ENCODE measurements at places on chromosomes 12 and 14.

DNA sequence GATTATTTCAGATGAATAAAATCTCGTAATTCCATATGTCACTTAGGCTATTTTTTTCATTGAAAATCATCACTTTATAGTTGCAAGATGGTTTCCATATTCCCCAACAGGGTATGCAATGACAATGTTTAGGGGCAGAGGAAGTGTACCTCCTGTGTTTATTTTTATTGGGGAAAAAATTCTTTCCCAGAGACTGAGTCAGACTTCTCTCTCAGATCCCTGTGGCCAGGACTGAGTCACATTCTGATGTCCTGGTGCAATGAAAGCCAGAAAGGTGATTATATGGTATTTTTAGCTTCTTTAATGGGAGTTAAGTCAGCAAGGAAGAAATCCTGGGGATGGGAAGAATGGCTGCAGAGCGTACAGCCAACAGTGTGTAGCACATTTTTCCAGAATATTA, 196.9 kb upstream of the ALG10 start:
- no peak for DNase-seq

DNA sequence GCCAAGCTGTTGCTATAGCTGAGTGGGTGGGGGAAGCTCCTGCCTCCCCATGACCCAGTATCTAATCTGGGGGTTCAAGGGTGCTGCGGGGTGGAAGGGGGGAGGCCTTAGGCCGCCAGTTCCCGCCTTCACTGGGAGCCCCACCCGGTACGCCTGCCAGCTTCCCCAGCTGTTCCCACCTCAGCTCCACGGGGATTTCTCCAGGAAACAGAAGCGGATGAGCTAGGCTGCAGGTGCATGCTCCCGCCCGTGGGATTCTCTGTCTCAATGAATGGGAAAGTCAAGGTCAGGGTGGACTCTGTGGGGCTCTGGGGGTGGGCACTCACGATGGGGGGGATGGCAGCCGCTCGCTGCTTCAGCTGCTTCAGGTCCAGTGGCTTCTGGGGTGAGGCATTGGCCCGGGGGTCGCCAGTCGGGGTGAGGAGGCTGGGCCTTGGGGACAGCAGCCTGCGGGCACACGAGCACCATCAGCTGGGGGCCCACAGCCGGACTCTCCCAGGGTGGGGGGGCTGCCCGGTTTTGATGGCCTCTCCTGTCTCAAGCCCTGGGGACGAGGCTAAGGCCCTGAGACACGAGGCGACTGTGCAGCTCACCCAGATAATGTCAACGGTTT, 68.6 kb downstream of the RFLNA start:
- no peak for DNase-seq

DNA sequence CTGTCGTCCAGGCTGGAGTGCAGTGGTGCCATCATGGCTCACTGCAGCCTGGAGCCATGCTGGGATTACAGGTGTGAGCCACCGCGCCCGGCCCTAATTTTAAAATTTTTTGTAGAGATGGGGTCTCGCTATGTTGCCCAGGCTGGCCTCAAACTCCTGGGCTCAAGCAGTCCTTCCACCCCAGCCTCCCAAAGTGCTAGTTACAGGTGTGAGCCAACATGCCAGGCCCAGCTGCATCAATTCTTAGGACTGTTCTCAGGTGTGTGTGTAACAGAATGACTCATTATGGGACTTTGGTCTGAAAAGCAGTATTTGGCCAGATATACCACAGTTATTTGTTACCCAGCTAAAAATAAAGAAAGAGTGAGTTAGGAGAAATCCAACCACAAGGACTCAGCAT, 17.4 kb downstream of the LETMD1 start:
- no peak for DNase-seq

DNA sequence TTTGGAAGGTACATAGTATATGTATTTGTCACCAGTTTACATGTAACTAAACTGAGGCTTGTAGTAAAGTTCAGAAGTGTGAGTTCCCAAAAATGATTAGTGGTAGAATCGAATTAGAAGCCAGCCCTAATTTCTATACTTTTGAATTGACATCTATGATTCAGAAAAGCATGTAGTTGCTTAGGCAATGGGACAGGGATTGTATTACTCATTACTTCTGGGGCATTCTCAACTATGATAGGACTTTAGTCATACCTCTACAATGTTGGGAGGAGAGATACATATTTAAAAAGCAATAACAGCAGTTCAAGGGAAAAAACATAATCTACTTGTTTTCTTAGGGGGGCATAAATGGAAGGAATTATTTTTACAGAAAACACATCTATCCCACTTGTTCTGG, 277.9 kb upstream of the E2F7 start:
- DNase-seq, result no peak

- no peak for DNase-seq
Measured at GRCh38 chr12:132140918-132141841, 2.9 kb downstream of the DDX51 start.

DNA sequence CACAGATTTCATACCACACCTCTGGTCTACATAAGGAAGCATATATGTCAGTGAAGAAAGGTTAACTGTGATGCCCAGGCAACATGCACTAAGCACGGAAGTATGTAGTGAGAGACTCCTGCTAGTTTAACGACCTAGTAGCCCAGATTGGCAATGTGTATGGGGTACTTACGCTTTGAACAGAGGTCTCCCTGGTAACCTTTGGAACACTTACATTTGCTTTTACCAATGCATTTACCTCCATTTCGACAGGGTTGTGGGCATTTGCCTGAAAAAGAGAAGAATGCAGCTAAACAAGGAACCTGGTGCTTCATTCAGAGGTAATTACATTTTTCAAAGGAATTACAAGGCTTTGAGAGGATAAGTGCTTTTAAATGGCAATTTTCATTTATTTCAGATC, 65.2 kb downstream of the WIF1 start:
- no peak for DNase-seq

DNA sequence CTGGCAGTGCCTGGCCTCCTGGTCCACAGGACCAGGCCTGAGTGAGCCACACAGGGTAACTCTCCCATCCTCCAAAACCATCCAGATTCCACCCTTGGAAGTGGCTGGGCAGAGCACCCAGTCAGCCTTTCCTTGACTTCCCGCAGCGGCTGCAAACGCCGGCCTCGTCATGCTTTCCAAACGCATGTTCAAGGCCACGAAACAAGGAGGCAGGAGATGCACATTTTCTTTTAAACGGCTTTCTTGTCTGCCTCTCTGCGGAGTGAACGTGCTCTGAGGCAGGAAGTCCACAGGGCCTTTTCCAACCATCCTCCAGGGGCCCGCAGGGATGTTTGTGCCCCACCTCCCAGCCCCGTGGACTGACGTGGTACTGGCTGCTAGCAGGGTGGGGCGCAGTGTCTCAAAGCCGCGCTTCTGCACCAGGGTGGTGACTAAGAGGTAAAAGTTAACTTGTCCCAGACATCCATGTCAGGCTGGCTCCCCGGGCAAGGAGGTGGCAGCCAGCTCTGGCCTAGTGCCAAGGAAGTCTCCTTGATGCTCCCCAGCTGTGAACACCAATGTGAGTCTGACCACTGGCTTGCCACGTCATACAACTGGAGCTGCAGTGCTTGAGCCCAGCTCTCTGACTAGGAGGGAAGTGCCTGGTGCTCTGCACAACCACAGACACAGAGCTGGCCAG, 45.0 kb downstream of the KCNA5 start:
- DNase-seq, result no peak

- DNase-seq, result peak; percentile 26
Measured at GRCh38 chr12:67141296-67142018, 127.7 kb upstream of the CAND1 start.

DNA sequence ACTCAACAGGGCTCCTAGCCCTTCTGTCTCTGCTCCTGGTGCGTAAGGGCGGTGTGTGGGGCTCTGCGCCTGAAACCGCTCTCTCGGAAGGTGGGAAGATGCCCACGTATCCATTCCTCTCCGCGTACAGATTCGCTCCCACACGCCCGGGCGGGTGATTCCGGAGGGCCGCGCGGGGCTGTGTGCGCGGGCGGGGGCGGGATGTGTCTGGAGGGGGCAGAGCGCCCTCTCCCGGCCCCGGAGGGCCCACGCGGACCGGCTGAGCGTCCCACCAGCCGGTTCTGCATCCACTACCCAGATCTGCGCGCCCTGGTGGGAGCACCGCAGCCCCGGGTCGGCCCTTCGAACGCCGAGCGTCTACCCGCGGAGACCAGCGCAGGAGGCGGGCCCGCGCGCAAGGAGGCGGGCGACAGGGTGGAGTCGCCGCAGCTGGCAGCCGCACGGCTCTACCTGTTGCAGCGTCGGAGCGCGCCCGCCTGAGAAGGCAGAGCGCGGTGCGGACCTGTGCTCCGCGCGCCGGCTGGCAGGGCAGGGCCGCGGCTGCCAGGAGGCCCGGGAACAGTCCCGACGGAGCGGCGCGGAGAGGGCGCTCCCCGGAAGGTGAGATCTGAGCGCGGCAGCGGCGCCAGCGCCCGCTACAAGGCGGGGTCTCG, 1.4 kb upstream of the KCNK13 start:
- DNase-seq, result peak; percentile 70

DNA sequence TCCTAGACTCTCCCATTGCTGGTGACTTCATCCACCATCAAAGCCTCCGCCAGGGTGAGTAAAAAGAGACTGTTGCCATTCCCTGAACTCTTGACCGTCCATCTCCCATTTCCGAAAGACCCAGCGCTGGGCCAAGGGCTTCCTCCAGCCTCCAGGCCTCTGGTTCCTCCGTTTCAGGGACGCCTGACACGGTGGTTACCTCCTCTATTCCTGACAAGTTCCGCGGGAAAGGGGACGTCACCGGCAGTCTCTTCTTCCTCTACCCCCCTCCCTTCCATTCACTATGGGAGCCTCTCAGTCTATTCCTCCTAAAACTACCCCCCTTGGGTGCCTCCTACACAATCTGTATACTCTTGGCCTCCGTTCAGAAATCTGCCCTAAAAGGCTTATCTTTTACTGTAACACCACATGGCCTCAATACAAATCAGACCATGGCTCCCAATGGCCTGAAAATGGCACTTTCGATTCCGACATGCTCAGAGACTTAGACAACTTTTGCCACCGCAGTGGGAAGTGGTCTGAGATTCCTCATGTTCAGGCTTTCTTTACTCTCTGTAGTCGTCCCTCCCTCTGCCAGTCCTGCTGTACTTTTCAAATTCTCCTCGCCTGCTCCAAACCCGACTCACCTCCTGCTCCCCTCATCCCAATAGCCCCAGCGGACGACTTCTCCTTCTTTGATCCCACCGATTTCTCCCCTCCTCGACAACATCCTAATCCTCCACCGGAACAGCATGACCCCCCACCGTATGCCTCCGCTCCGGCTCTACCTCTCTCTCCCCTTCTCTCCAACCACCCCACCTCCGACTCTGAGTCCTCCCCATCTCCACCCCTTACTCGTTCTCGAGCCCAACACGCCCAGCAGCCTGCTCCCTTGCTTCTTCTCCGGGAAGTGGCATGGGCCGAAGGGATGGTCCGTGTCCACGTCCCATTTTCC, 70.4 kb downstream of the MOK start:
- no peak for DNase-seq

DNA sequence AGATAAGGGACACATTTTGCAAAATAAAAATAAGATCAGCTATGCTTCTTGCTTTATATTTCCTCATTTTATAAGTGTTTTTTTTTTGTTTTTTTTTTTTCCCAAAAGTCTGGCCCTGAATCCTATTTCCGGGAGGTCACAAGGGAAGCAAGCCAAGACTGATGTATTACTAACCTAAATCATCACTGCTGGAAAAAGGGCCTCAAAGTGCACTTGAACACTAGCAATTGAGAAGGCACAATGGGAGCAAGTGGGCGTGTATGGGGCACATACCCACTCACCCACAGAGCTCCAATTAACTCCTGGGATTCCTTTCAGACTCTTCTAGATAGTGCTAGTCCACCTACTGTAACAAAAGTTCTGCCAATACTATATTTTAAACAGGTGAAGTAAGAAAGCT, 58.8 kb downstream of the STON2 start:
- DNase-seq, result no peak

GRCh38 chr14:81440041-81440440, 39.9 kb upstream of the STON2 start:
- no peak for DNase-seq

DNA sequence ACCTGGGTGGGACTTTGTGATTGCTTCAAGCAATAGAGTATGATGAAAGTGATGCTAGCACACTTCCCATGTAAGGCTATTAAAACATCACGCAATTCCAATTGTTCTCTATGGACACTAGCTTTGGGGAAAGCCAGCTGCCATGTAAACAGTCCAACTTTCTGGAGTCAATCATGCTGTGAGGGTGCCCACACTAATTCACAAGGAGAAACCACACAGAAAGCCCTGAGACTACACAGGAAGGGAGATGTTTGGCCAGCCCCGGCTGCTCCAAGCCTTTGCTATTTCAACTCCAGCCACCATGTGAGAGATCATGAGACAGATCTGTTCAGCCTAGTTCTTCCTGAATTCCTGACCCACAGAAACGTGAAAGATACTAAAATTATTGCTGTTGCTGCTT, 96.3 kb downstream of the ST8SIA1 start:
- DNase-seq, result no peak

DNA sequence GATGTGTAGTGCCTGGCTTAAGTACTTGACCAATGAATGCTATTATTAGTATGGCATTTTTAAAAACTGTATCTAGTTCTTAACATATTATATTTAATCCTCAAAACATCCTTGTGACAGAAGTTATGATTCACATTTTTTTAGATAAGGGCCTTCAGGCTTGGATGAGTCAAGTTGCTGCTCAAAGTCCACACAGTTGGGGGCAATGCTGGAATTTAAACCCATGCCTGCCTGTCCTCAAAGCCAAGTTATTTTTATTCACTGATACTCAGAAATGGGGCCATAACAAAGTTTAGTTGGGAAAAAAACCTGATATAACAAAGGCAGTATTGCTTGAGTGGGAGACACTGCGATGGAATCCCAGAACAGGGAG, 50.6 kb downstream of the RFX4 start:
- no peak for DNase-seq

GRCh38 chr12:54038871-54039414, 6.1 kb downstream of the HOXC5 start:
- no peak for DNase-seq

- DNase-seq, result no peak
Measured at GRCh38 chr14:69002069-69002468, 23.0 kb upstream of the ACTN1 start.

DNA sequence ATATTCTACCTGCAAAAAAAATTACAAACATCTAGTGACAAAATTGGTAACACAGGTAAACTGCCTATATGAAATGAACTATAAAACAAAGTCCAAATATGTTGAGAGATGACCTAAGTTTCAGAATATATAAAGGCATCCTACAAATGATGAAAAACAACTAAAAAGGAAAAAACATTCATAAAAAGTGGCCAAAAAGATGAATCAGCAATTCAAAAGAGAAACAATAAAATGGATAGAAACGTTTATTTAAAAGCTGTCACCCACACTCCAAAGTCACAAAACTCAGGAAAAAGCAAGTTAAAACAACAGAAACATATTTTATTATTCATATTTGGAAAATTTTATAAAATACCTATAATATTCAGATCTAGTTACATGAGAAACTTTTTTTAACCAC, 106.5 kb upstream of the DCN start:
- DNase-seq, result no peak

GRCh38 chr12:50637870-50638481, 125.9 kb upstream of the ATF1 start:
- peak; percentile 51 for DNase-seq

- no peak for DNase-seq
Measured at GRCh38 chr14:85531587-85532373, 1.8 kb downstream of the FLRT2 start.

- no peak for DNase-seq
Measured at GRCh38 chr14:51004352-51004800, 60.1 kb upstream of the PYGL start.

GRCh38 chr12:46390304-46390703, 17.7 kb upstream of the SLC38A2 start:
- no peak for DNase-seq
